ENCODE measurements at places on chromosomes 12 and 14.

- no peak for DNase-seq
These were observed 129.2 kb upstream of the RFLNA start for GRCh38 chr12:124165695-124166094.

DNA sequence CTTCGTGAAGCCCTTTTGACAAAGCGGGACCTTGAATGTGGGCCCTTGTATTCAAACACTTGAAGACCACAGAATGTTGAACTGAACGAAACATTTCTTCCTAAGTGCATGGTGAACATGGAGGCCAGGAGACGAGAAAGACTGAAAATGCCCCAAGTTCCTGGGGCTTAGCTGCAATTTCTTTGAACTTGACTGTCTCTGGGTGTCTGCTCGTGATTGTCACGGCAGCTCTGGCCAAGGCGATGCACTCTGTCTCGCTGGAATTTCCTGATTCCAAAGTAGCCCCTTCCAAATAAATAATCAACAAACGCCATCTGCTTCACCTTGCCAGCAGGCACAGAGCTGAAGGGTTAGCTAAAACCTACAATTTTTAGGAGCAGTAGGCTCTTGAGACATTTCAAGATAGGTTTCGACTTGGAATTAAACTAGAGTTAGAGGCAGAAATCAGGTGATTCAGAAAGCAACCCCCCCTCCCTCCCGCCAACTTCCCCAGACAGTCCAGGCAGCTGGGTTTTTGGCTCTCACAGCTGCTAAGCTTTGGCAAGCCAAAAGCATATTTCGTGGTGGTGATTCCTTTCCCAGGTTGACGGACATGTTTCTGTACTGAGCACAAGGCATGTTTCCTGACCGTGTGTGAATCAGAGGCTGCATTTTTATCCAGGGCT lies 13.5 kb upstream of the IRF2BPL start:
- peak; percentile 87 for DNase-seq

GRCh38 chr12:25825446-25825845 lies 133.0 kb upstream of the RASSF8 start:
- no peak for DNase-seq

DNA sequence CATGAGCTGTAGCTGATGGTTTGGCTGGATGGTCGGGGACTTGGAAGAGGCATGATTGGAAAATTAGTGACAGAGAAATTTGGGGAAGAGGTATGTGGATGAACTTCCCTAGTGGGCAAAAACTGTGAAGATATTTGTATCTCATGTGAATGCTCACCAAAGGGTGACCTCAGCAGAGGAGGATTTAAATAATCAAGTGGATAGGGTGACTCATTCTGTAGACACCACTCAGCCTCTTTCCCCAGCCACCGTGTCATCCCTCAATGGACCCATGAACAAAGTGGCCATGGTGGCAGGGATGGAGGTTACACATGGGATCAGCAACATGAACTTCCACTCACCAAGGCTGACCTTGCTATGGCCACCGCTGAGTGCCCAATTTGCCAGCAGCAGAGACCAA lies 60.8 kb upstream of the KRAS start:
- DNase-seq: no peak

DNA sequence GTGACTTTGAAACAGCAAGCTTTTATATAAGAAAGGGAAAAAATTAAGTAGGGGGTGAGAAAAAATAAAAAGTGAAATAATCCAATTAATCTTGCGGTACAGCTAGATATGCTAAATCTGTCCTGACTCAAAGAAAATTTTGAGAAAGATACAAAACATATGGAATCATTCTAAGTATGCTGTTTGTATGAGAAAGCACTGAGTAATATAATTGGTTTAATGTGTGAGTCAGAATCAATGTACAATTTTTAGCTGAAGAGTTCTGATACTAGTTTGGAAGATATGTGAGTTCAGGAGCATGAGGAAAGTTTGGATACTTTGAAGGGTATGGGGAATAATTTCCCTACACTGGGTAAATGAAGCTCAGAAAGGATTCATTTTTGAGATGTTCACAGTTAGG lies 190.9 kb upstream of the RASSF8 start:
- DNase-seq: peak; percentile 32

- DNase-seq: no peak
These were observed 139.1 kb downstream of the SOX5 start for GRCh38 chr12:23810329-23810902.

DNA sequence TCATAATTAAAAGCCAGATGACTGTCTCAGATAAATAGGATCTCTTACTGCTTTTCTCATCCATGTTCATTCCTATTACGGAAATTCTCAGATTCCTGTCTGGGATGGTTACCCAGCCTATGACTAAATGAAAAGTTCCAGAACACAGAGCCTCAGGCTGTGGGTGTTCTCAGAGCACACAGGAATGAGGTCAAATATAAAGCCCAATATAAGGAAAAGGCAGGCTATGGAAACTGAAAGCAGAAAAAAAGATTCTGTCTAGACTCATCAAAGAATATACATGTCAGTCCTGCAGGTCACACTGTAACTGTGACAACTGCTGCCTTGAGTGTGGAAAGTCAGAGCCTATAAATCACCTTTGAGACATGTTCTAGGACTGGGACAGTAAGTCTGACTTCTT lies 64.3 kb downstream of the DCAF5 start:
- DNase-seq: no peak

DNA sequence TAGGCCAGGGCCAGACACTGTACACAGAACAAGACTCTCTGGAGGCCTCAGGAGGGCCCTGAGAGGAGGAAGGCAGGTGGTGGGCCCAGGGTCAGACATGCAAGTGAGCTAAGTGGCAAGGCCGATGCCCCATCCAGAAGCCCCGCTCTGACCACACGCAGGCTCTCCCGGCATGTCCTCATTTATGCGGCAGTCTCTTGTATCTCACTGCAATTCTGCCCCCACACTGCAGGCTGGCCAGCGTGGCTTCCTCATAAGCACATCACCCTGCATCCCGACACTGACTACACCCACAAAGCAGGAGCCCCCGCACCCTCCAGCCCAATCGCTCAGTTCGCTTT lies 17.5 kb downstream of the SSH1 start:
- no peak for DNase-seq

DNA sequence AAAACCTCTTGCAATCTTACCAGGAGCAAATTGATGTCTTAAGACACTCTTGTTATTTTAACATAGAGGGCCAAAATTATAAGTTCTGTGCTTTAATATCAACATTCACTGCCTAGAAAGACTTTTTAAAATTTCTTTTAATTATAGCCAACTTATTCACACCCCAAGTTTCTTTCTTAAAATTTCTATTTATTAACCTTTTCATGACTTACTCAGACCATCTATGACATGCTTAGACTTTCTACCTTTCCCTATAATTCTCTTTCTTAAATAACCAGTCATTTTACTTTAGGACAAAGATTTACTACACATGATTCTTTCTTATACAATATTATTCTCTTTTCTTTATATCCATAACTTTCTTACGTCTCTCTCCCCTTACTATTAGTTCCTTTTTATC lies 220.4 kb downstream of the NUBPL start:
- DNase-seq: no peak

DNA sequence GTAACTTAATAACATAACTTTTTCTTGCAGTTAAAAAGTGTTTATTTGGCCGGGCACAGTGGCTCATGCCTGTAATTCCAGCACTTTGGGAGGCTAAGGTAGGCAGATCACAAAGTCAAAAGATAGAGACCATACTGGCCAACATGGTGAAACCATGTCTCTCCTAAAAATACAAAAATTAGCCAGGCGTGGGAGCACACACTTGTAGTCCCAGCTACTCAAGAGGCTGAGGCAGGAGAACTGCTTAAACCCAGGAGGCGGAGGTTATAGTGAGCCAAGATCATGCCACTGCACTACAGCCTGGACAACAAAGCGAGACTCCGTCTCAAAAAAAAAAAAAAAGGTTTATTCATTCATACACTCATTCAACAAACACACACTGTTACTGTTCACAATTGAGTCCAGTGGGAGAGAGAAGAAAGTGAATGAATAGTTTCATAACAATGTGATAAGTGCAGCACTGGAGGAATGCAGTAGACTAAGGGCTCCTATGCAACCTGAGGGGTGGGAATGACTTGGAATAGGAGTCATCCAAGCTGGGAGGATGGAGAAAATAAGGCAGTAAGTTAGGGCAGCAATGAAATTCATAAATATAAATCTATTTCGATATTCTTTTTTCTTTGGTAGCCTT lies 19.8 kb downstream of the DAD1 start:
- DNase-seq: no peak

DNA sequence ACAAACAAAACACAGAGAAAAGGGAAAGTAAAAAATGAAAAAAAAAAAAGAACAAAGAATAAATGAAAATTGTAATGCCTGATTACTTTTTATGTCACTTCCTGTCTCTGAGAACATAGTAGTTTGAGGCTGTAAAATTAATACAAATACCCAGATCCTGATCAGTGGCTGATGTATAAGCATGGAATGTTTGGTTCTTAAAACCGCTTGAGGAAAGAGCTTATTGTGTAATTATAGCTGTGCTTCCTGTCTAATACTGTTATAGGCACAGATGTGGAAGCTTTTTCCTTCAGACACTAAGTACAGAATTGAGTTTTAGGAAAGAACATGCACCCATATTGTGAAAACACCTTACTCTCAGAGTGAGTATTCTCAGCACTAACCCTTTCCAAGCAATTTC lies 86.9 kb downstream of the AVPR1A start:
- peak; percentile 24 for DNase-seq

DNA sequence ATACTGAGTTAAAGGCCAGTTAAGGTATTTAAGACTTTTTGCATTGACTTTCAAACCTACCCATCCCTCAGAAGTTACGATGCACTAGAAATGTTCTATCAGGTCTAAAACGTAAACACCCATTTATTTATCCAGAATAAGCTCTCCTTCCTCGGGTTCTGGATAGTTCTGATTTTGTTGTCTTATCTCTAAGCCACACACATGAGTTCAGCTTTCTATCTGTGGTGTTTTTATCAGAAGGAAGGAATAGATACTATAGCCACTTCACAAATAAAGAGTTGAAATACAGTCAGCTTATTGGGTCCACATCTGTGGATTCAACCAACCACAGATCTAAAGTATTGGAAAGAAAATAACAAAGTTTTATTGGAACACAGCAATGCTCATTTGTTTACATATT lies 5.4 kb downstream of the SFSWAP start:
- no peak for DNase-seq

DNA sequence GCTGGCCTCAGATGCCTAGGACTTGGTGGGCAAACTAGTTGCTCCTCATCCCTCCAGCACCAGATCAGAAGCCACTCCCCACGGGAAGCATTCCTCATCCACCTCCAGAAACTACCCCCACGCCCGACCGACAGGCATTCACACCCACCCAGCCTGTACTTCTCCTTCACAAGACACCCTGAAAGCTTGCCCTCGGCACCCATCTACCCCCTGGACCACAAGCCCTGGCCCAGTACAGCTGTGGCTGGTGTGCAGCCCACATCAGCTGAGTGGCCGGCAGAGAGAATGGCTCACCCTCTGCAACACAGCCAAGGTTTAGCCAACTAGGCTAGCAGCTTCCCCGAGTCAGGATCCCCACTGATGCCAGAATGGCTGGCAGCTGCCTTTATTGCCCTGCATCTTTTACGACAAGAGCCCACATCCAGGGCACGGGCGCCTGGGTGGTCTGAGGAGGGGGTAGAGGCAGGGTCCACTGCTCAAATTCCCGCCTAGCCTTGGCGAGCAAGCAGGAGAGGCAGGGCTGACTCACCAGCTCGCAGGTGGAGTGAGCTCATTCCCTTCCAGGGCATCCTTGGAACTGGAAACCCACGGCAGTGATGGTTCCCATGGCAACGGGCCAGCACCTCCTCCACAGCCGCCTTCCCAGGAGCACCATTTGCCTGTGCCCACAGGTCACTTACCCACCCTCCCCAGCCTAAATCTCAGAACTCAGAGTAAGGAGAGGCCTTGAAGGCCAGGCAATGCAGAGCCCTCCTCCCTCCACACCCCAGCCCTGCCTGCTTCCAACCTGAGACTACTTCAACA lies 17.1 kb downstream of the ACTN1 start:
- no peak for DNase-seq

GRCh38 chr12:70581208-70581607 lies 56.0 kb downstream of the PTPRB start:
- DNase-seq: no peak

DNA sequence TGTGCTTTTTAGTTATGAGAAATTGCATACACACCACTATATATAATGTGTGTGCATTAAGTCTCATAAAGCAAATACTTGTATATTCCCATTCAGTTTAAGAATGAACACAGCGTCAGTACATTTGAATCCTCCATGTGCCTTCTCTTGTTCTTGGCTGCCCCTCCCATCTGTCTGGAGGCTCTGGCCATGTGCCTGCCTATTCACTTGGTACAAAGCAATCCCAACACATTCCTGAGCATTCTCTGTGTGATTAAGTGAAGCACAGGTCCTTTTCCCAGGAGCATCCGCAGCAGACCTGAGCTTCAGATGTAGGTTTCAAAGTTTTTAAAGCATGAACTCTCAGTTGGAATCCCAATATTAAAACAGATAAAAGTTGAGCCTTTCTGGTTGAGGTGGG lies 58.7 kb downstream of the POLR3B start:
- DNase-seq: no peak

DNA sequence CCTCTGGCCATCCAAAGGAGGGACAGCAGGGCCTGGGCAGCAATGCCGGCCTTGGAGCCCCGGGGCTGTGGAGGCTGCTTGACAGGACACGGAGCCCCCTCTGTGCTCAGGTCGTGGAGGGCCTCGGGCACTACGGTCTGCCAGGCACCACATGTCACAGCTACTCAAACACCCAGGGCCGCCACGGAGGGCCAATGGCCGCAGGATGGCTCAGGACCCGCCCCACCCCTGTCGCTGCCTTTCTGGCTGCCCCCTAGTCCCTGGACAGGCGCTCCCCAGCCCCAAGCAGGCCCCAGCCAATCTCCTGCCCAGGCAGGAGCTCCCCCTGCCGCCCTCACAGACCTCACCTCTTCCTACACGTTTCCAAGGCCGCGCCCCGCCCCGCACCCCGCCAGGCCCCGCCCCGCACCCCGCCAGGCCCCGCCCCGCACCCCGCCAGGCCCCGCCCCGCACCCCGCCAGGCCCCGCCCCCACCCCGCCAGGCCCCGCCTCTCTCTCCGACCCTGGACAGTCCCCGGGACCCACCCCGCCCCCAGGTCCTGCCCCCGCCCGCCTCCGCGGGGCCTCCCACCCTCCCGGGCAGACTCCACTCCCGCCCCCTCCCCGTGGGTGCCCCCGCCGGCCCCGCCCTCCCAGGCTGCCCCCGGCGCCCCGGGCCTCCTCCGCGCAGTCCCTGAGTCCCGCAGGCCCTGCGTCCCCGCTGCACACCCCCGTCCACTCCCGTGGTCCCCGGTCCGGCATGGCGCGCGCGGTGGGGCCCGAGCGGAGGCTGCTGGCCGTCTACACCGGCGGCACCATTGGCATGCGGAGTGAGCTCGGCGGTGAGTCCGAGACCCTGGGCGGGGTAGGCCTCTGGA lies at the start of gene ASPG:
TSS of gene ASPG (plus strand) at position 669 of the 857 bp plus-strand sequence. CDS start at position 740, 71 bp downstream.
- no peak for DNase-seq

GRCh38 chr12:116213014-116213413 lies 64.5 kb downstream of the MED13L start:
- DNase-seq: no peak

- no peak for DNase-seq
These were observed 16.3 kb downstream of the SCARB1 start for GRCh38 chr12:124847113-124848074.

GRCh38 chr12:130169924-130170323 lies 7.7 kb downstream of the FZD10 start:
- DNase-seq: no peak
